ENCODE measurements at places on chromosomes 3 and 15.

GRCh38 chr15:86333819-86334218, 254.1 kb downstream of the AGBL1 start:
- no peak for DNase-seq

DNA sequence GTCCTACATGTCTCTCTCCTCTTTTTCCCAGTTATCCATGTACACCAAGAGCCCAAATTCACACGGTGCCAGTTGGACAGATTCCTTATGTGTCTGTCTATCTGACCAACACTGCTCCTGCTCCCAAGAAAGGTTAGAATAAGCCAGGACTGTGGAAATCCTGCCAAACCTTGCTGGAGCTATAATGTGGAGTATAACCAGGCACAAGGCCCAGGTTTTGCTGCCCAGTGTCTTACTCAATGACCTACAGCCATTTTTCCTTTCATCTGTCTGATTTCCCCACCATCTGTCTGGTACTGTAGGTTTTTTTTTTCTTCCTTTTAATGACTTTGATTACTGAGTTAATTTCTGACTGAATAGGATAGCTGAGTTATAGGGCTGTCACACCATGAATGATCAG, 26.5 kb upstream of the MINDY4B start:
- DNase-seq: peak; percentile 11

- DNase-seq: no peak
Measured at GRCh38 chr15:83404121-83404520, 43.0 kb upstream of the SH3GL3 start.

GRCh38 chr15:81297603-81298575, 26.1 kb downstream of the STARD5 start:
- no peak for DNase-seq

GRCh38 chr3:198071602-198072287, 111.7 kb downstream of the LMLN start:
- no peak for DNase-seq

DNA sequence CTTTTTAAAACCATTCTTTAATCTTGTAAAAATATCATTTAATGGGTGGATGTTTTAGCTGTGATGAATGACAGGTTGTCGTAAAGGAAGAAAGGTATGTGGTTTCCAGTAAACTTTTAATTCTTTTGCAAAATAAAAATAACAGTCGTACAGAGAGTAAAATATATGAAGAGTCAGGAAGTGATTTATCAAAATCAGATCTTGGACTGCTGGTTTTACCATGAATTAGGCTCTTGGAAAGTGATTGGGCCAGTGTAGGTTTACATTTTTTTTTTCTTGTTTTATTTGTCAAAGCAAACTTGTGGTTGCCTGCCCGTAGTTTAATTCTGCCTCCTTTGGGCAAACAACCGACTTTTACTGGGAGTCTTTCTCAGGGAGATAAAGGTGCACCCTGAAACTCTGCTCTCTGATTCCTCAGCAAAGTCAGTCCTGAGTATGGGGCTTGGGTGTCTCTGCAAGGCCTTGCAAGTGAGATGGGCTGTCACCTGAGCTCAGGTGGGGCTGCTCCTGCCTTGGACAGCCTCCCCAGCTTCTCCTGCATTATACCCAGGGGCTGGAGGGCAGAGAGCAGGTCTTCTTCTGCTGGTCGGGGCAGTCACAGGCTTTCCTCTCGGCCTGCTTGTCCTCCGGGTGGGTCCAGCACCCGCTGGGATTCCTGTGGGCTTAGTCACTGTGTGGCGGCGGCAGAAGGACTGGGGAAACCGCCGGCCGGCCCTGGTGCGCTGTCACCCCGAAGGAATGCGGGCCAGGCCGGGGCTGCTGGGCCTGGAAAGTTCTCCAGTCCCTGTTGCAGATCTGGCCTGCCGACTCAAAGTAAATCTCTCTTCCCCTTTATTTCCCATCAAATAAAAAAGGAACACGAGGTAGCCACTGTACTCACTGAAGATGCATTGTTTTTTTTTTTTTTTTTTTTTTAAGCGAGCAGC, 79.0 kb downstream of the IGF1R start:
- DNase-seq: peak; percentile 66

DNA sequence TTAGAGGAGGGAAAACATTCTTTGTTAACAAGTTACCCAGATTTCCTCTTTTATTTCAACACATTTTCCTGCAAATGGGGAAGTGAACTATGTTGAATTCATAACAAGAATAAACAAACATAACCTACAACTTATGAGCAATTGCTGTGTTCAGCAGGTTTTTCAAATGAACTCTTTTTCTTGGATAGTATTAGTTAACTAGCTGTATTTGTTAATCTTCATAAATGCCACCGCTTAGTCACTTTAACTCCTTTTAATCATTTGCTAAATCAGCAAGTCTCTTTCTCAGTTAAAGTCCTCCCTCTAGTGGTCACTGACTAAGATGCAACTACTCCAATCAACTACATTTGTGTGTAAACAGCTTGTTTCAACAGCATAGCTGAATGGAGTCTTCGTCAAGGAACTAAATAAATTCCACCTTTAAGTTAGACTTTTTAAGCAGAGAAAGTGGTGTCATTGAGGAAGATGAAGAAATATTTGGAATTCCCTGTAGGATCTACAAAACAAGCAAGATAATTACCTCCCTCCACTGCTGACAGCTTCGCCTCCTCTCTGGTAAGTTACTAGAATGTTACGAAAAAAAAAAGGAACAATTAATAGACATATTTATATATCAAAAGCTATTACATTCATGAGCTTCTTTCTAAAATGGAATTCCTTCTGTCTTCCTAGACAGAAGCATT, 1122.0 kb downstream of the ROBO1 start:
- peak; percentile 59 for DNase-seq

DNA sequence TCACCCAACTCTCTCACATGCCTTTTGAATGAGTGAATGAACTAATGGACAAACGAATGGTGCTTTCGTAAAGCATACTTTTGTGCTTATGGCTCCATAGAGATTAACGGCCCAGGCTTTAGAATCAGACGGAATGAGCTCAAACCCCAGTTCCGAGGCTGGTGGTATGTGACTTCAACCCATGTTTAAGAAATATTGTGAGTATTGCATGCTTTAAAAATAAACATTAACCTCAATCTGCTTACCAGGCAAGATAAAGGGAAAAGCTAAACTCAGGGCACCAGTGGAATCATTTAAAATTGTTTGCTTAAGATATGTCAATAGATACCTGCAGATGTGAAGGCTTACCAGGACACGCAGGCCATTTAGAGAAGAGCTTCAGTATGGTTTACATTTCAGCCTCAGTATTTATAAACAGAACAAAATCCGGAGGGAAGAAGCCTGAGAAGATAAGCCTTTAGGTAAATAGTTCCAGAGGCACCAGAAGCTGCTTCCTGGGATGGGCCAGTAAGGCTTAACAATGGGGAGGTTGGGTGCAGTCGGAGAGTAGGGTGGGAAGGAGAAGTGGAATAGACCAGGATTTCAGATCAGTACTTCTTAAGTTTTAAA, 186.4 kb downstream of the ADAMTS9 start:
- DNase-seq: no peak

- no peak for DNase-seq
Measured at GRCh38 chr15:25439369-25439836, 579 bp upstream of the UBE3A start.

GRCh38 chr3:65444447-65444815, 594.3 kb downstream of the MAGI1 start:
- DNase-seq: no peak

- DNase-seq: no peak
Measured at GRCh38 chr15:98035134-98035533, 74.6 kb downstream of the ARRDC4 start.

GRCh38 chr3:11601446-11602238, 42.1 kb downstream of the VGLL4 start:
- DNase-seq: no peak

DNA sequence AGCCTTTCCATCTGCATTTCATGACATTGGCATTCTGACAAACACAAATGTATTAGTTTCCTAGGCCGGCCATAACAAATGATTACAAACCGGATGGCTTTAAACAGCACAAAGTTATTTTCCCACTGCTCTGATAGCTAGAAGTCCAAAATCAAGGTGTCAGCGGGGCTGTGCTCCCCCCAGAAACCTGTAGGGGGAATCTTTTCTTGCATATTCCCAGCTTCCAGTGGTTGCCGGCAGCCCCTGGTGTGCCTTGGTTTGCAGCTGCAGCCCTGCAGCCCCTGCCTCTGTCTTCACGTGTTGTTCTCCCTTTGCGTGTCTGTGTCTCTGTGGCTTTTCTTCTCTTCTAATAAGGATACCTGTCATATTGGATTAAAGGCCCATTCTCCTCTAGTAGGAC, 79.0 kb upstream of the CDV3 start:
- DNase-seq: no peak

DNA sequence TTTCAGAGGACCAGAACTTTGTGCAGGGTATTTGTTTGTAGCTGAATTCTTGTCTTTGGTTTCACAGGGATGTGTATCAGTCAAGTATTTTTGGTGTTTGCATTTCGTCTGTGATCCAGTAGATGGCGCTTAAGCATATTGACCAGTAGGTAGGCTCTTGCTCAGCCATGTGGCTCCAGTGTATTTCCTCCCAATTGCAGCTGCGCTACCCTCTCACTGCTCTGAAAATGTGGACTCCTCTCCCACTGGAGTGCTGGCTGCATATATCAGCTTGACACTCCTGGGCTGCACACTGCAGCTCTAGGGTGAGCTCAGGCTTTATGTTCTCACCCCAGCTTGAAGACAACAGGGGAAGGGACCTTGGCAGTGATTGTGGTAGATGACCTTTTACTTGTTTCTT, 1264.3 kb upstream of the ALCAM start:
- peak; percentile 44 for DNase-seq

- DNase-seq: no peak
Measured at GRCh38 chr15:69704229-69704628, 251.6 kb downstream of the RPLP1 start.

GRCh38 chr3:59483191-59483590, 433.4 kb upstream of the CFAP20DC start:
- DNase-seq: no peak

GRCh38 chr3:264394-265156, 68.0 kb downstream of the CHL1 start:
- DNase-seq: no peak

DNA sequence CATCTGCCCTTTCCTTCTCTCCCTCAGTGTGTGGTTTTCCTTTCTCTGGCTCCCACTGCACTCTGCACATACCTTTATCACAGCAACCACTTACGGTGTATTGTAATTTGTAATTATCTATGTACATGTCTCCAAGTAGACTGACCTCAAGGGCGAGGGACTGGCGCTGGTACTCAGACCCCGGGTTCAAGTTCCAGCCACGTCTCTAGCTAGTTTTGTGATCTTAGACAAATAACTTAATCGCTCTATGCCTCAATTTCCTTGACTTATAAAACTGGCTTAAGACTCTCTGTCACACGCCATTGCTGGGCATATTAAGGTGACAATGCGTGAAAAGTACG, 607 bp upstream of the SENP2 start:
- no peak for DNase-seq

- no peak for DNase-seq
Measured at GRCh38 chr3:157387708-157388435, 48.8 kb upstream of the PTX3 start.

GRCh38 chr3:3278073-3278472, 98.6 kb upstream of the CRBN start:
- no peak for DNase-seq

GRCh38 chr15:42471002-42471401, 19.9 kb downstream of the ZNF106 start:
- no peak for DNase-seq

DNA sequence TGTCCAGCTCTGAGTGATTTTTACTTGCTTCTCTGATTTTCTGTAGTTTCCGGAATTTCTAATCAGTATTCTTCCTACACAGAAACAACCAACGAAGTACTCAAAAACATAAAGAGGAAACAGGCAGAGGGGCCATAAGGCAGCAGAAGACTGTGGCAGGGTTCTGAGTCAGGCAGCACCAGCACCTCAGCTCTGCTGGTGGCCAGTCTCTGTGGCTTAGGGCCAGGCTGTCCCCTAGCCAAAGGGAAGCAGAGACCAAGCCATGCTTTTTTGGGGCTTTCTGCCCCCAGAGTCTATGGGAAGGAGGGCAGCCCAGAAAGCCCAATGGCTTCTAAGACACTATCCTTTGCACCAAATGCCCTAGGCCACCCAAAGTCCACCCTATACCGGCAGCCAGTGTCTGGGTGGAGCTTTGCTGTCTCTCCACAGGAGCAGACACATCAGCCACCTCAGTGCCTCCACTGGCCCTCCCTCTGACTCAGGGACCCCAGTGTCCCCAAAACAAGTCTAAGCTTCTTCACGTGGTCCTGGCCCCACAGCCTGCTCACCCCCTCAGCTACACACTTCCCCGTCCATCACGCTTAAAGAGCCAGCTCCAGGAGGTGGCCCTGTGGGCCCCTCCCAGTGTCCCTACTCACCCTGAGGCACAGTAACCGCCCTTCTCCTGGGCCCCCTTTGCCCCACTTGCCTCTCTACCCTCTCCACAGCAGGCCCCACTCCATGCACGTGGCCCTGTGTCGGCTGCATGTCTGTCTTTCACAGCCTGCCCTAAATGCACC, 46.2 kb downstream of the CCDC12 start:
- DNase-seq: no peak

GRCh38 chr3:14262212-14262611, 83.6 kb downstream of the LSM3 start:
- no peak for DNase-seq

- no peak for DNase-seq
Measured at GRCh38 chr15:75583701-75584100, 4.6 kb upstream of the PTPN9 start.

DNA sequence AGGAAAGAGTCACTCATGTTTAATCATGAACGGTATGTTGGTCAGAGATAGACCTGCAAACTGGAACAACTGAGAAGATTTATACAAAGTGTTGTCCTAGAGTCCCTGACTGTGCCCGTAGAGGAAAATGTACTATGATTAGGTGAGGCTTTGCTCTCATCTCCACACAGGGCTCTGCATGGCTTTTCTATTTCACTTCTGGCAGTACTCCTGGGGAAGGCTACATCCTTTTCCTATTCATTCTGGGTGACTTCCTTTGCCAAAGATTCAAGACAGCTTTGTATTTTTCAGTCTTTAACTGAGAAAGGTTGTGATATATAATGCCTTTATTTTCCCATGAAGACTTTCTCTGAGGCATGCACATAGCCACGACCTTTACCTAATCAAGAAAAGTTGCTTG, 414.7 kb downstream of the ZBTB20 start:
- no peak for DNase-seq

DNA sequence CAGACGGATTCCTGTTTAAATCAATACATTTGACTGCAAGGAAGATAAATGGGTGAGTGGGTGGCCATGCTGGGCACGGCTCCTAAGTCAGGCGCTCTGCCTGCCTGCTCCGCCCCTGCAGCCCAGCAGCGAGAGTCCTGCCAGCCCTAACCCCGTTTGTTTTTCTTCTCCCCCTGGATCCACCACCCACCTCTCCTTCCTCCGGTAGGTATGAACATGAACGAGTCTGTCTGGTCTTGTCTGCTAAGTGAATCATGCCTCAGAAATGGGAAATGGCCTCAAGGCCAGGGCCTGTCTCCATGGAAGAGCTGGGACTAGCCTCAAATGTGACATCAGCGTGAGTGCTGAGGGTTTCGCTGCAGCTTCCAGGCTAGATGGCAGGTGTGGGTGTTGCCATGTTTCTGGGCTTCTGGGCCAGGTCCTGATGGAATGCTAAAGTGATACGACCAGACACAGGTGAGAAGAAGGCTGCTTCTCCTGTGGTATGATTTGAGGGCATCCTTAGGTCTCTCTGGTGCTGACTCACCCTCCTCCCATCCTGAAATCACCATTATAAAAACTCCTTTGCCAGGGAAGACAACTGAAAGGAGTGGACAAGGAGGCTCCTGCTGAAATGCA, 5.6 kb upstream of the FEM1B start:
- no peak for DNase-seq

Data from tibial nerve (tissue), 4 donors.